ENCODE measurements at places on chromosomes 6 and 20. TPM values are rescaled to one million over a fixed set of nuclear protein-coding genes. Genes with fewer than 3 reads are reported as not detected.

DNA sequence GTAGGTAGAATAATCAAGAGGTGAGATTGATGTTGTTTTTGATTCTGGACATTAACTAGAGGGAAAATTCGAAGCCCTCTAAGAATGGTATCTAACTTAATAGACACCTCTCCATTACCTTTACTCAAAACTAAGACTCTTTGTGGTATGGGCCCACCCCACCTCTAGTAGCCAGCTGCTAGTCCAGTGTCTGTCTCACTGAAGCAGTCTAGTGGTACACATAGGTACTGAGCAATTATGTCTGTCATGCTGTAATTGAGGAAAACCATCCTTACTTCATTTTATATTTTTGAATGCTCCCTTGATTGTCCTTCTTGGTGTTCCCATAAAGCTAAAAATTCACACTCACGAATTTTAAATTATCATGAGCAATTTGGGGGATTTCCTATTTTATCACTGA is 290.7 kb downstream of the ARHGAP18 start:
- DNase-seq, result no peak

- no peak for DNase-seq
These were observed 11.9 kb upstream of the OXT start for GRCh38 chr20:3059489-3059888.

Gene WTAP
- total RNA-seq, result 143 TPM

Gene SULF2
- 0.43 TPM for total RNA-seq
